Activated T-cell treated with anti-CD3 and anti-CD28 coated beads, Interleukin-2, amount 50 U/mL, for 72 hours (primary cell): ENCODE measurements at places on chromosomes 13 and 19.

- DNase-seq = no peak
These were observed 53.3 kb downstream of the MBD3L2B start for GRCh38 chr19:6967967-6968366.

DNA sequence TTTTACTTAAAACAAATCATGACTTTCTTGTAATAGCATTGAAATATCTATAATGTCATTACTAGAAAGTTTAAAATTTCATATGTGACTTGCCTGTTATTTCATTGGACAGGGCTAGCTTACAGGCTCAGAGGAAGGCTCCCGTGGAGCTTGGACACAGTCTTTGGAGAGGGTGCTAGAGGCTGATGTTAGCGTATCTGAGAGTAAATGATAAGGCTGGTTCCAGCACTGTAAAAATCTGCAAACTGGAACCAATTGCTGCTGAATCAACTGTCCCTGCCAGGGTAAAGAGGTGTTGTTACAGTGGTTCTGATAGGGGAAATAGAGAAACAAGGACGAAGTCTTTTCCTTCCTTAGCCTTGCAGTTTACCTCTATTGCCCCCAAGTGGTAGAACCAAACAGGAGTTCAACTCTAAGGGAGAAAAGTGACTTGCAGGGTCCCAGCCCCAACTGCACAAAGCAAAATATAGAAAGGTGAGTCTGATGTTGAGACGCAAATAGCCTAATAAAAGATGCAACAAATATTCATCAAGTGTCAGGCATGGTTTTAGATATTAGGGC is 901.7 kb downstream of the DIAPH3 start:
- no peak for DNase-seq

GRCh38 chr13:67515895-67516294 is 285.8 kb upstream of the PCDH9 start:
- DNase-seq = no peak

DNA sequence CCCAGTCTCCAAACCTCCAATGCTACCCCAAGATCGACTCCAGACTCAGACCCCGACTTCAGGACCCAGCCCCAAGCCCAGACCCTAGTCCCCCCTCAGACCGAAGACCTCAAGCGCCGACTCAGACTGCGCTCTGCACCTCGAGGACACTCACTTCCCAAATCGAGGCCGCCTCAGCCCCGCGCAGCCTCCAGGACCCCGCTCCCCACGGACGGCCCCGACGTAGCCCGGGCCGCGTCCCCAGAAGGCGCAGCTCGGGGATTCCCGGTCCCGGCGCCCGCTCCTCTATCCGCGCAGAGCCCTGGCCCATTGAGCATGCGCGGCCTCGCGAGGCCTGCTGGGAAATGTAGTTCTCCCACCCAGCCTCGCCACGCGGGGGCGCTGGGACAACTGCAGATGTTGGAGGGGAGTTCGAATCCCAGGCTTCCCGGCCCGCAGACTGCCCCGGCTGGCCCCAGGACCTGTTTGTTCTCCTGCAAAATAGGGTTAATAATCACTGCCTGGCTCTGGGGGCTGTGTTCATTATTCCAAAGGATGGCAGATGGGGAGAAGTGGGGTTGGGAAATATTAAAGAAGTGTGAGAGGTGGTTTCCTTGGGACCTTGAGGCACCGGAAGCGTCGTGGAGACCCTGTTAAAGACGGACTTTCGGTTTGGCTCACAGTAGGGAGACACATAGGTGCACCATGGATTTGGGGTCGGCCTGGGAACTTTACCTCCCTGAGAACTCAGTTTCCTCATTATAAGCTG is at the start of gene APBA3:
APBA3 (minus strand) TSS at position 311 of the 748 bp plus-strand sequence. CDS start 1,428 bp downstream, outside the sequence.
- peak; percentile 95 for DNase-seq

DNA sequence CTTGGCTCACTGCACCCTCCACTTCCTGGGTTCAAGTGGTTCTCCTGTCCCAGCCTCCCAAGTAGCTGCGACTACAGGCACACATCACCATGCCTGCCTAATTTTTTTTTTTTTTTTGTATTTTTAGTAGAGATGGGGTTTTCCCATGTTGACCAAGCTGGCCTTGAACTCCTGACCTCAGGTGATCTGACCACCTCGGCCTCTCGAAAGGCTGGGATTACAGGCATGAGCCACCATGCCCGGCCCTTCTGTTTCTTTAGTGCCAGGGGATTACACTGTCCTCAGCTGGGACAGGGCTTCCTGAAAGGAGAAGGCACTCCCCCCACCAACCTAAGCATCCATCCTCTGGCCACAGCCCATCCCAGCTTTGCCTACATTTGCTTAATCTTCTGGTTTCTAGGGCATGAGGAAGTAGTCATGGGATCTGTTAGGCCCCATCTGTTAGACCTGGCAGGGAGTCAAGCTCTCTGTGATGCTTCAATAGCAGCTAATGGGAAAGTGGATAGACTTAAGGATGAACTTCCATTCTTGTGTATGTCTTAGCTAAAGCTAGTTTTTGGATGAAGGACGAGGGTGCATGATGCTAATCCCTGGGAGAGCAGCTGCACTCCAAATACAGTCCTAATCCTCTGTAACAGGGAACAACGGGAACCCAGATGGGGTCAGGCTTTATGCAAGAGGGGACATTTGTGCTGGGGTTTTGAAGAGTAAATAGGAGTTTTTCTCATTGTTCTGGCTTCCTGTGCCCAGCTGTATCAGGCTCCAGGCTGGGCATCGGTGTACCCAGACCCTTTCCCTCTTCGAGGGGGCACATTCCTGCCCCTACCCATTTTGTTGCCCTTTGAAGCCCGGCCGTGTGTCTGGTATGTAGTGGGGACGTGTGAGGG is 2.6 kb downstream of the VAV1 start:
- no peak for DNase-seq

DNA sequence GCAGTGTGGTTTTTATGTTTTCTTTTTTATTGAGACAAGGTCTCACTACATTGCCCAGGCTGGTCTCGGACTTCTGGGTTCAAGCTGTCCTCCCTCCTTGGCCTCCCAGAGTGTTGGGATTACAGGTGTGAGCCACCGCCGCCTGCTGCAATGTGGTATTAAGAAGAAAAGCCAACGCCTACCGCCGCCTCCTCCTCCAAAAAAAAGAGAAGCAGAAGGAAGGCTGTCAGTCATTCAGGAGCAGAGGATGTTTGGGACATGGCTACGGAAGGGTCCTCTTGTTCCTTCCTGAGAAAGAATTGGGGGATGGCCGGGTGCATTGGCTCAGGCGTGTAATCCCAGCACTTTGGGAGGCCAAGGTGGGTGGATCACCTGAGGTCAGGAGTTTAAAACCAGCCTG is 1.2 kb downstream of the PPP1R37 start:
- DNase-seq = no peak

DNA sequence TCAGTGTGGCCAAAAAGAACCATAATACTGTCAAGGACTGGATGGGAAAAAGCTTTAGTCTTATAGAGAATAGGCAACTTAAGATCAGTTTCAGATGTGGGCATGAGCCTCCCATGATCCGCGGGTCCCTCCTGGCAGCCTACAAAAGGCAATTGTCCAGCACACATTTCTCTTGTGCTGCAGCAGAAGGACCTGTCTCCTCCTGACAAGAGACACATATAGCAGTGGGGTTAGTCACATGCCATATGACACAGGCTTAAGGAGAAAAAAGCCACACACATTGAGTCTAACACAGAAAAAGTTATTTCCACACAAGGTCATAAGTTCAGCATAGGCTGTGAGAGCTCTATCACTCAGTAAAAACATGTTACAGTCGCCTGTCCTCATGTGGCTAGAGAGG is 1378.7 kb upstream of the PRR20A start:
- DNase-seq = no peak

GRCh38 chr13:50757008-50757407 is 86.5 kb downstream of the DLEU7 start:
- DNase-seq = no peak

DNA sequence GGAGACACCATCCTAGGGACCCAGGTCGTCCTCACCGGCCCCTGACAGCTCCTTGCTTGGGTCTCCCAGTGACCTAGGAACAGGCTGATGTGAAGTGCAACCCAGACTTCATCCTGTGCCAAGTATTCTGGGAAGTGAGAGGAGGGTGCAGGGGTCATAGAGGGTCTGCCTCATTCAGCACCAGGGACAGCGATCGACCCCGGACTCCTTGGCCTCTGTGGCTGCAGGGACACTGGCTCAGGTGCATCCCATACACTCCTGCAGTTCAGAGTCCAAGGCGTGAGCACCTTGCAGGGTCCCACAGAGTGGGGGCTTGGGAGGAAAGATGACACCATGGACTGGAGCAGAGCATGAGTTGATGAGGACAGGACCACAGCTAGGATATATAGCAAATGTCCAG is 10.0 kb upstream of the OR10H2 start:
- no peak for DNase-seq

- no peak for DNase-seq
These were observed 10.6 kb downstream of the PTBP1 start for GRCh38 chr19:807627-808422.

- DNase-seq = no peak
These were observed 141.5 kb downstream of the AKAP11 start for GRCh38 chr13:42413484-42413815.

DNA sequence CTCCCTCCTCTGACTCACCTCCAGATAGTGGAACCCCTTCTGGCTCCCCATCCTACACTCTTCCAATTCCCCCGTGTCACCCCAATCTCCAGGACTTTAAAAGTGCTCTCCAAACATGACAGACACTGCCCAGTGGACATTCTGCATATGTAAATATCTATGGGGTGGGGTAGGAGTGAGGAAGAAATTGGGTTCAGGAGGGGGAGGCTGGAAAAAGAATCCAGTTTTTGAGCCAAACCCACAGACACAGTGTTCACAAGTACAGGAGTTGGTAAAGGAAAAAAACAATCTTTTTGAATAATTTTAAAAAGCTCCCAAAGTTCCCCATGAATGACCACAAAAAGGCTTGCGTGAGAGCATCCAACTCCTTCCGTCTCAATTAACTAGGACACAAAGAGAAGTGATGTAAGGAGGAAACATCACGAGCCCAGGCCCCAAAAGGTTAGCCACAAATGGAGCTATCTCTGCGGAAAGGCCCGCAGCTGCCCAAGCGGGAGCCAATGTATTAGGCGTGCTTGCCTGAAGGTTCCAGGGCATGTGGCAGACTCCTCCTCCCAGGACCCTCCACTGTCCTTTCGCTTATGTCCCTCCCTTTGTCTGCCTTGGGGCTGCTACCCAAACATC is 18.0 kb downstream of the ZC3H4 start:
- peak; percentile 31 for DNase-seq

- no peak for DNase-seq
These were observed 17.1 kb downstream of the PEG3 start for GRCh38 chr19:56823417-56823816.

DNA sequence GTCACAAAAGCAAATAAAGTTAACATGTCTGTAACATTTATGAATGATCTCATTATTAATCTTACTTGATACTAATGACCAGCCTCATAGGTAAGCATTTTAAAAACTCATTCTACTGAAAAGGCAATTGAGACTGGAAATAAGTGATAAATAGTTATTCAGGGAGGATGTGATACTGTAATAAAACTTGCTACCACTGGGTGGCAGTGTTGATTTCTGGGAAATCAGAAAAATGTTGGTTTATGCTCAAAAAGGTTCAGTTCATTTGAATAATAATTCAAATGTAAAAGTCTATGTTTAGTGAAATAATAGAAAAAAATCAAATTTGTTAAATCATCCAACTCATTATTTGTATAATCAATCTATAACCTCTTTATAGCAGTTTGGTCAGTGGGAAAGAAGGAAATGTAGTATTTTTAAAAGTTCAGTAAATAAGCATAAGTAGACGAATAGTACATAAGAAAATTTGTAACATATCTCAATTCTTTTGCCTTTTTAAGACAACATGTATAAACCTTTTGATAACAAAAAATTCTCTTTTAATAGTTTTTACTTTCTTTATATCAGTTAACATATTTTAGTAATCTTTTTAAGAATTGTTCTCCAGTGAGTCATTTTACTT is 9.6 kb downstream of the ABHD13 start:
- no peak for DNase-seq

DNA sequence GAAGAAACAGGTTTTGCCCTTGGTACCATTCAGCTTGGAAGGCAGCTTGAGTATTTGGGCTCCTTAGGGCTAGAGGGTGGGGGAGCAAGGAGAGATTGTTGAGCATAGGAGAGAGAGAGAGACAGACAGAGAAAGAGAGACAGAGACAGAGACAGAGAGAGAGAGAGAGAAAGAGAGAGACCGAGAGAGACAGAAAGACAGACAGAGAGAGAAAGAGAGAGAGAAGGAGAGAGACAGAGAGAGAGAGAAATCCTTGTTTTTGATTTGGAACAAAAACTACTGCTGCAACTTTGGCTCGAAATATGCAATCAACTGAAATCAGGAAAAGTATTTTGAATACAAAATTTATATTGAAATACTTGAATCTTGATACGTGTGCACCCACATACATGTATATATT is 85.8 kb upstream of the ZNF536 start:
- DNase-seq = no peak

GRCh38 chr13:23513455-23513854 is 56.8 kb upstream of the TNFRSF19 start:
- DNase-seq = no peak

GRCh38 chr13:28499609-28500008 is 4.7 kb upstream of the FLT1 start:
- no peak for DNase-seq

DNA sequence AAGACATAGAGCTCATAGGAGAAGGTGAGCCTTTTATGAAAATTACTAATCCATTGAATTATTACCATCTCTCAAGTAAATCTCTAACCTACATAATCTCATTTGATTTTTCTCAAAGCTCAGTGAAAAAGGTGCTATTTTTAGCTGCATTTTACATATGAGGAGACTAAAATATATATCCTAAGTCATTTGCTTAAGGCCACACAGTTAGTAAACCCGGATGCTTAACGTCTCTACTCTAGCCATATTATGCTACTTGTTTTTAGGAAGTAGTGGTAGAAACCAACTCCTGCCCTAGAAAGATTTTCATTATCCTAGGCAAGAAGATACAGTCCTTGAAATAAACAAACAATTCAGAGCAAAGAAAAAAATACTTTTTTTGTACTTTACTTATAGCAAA is 108.9 kb downstream of the RBM26 start:
- no peak for DNase-seq

DNA sequence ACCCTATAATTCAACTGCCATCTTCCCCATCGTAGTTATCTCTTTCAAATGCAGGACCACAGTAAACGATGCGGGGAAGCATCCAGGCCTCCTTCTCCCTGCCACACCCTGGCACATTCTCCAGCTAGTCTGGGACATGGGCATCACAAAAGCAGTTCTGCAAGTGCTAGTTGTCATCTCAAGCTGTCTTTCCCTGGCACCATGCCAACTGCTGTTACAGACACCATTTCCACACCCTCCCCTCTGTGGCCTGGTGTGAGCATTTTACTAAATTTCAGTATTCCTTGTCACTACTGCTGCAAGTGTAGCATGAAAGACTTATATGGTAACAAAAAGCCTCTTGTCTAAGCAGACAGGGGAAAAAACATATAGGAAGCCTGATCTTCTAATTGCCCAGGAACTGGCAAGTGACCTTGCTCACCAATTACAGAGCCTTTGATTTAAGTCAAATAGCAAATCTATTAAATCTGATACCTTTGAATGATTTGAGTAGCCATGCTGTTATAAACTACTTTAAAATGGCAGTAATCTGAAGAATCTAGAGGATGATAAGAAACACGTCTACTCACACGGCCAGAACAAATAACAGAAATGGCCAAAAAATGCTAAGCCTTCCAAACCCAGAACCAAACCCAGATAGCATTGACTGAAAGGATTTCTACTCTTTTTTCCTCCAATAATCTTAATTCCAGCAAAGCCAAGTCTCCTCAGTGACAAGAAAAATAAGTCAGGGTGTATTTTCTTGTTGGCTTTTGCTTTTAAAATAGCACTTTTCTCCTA is 179.0 kb downstream of the NUFIP1 start:
- DNase-seq = peak; percentile 4
